ENCODE measurements at places on chromosomes 2 and 18.

DNA sequence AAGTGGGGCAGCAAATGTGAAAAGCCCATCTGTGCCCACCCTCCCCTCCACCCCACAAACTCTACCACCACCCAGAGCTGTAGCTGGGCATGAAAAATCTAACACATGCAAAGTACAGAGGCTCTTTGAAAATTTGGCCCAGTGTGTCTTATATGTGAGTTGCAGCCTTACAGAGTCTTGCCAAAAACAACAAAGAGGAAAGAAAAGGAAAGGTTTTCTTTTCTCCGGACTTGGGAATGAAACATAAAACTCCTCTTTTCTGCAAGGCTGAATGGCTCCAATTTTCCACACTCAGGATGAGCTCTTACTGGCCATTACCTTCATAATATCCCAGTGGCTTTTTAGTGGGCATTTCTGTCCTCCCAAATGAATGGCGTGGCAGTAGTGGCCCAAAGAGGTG, 27.9 kb upstream of the POU3F3 start:
- no peak for DNase-seq

GRCh38 chr2:178584666-178585065, 104.4 kb downstream of the PLEKHA3 start:
- DNase-seq = no peak

GRCh38 chr2:170953941-170954340, 24.9 kb downstream of the GORASP2 start:
- no peak for DNase-seq

GRCh38 chr2:24793761-24794435, 673 bp downstream of the CENPO start:
- peak; percentile 37 for DNase-seq

DNA sequence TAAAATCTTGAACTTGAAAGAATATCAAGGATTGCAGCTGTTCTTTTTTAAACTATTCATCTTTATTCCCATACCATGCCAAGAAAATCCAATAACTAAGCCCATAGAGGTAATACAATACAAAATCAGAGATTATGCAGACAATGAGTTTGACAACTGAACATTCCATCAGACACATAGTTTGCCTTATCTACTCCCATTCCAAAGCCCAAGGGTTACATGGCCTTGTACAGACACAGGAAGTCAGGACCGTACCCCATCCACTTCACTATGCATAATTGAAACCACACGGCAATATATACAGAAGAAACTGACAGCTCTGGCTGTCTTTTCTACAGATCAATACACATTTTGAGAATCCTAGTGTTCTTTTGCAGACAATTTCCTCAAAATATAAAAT, 181.3 kb downstream of the TMX3 start:
- DNase-seq = no peak

DNA sequence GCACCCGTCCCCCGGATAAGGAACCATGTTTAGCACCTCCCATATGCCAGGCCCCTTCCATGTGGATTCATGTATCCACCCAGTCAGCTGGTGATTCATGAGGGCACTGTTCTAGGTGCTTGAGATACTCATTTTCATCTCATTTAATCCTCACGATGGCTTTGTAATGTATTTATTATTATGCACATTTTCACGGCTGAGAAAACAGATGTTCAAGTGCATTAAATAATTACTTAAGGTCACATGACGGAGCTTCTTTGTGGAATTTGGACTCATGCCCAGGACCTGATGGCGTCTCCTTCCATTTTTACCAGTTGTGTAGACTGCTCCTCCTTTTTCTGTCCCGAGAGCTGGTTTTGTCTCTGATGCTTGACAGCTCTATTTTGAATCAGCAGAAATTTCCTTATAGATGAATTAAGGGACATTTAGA, 72.2 kb upstream of the RBM44 start:
- no peak for DNase-seq

DNA sequence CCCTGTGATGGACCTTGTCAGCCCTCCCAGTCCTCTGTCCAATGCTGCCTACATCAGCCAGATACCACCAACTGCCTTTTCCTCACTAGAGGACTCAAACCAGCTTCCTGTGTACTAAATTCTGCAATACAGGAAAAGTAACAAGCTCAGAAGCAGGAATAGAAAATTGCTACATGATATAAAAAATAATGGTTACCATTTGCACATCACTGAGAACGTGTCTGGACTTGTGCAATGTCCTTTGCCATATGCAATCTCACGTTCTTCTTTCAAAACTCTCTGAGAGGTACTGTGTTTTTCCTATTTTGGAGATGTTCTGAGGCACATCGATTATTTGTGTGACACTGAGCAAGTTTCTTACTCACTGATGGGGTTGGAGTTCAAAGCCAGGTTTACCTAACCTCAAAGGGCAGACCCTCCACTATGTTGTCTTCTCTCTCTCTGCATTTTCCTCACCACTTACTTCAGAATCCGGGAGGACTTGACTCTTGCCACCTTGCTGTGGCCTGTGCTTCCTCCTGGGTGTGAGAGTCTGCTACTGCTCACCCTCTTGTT, 12.1 kb downstream of the UPP2 start:
- no peak for DNase-seq

- no peak for DNase-seq
These were observed 21.0 kb upstream of the SELENOI start for GRCh38 chr2:26324903-26325302.

- DNase-seq = no peak
These were observed 49.4 kb downstream of the PDE1A start for GRCh38 chr2:182377467-182377866.

- no peak for DNase-seq
These were observed 1699.3 kb upstream of the TMEFF2 start for GRCh38 chr2:193894081-193894480.

- DNase-seq = no peak
These were observed 208.1 kb upstream of the HAAO start for GRCh38 chr2:43000242-43001054.

DNA sequence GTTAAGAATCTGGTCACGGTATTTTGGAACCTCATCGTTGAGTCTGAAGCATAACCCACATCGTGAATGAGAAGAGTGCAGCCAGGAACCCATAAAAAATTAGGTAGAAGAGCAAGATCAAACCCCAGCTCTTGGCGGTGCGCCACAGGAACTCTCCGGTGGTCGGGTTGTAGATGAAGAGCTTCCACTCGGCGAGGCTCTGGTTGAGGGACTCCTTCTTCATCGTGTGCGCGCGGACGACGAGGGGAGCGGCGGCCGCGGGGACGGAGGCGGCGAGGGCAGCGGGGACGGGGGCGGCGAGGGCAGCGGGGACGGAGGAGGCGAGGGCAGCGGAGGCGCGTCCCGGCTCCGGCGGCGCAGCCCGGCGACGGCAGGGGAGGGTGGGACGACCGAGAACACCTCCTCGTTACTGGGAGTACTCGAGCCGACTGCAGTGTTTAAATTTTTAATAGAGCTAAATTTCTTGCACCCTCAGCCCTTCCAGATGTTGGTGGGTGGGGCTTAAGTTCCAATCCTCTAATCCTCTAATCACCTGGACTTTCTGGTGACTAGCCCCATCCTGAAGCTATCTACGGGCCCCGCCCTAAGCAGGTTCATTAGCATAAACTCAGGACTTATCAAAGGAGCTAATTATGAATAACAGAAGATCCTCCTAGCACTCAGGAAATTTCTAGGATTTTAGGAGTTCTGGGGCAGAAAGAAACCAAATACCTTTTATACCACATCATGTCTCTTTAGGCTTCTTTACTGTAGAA, 20.4 kb upstream of the PAPOLG start:
- DNase-seq = no peak

GRCh38 chr2:129769185-129769991, 210.1 kb upstream of the RAB6C start:
- DNase-seq = no peak

- DNase-seq = no peak
These were observed 2.3 kb upstream of the HOXD10 start for GRCh38 chr2:176114120-176114929.

GRCh38 chr2:238955648-238956531, 108.0 kb downstream of the TWIST2 start:
- DNase-seq = peak; percentile 47

DNA sequence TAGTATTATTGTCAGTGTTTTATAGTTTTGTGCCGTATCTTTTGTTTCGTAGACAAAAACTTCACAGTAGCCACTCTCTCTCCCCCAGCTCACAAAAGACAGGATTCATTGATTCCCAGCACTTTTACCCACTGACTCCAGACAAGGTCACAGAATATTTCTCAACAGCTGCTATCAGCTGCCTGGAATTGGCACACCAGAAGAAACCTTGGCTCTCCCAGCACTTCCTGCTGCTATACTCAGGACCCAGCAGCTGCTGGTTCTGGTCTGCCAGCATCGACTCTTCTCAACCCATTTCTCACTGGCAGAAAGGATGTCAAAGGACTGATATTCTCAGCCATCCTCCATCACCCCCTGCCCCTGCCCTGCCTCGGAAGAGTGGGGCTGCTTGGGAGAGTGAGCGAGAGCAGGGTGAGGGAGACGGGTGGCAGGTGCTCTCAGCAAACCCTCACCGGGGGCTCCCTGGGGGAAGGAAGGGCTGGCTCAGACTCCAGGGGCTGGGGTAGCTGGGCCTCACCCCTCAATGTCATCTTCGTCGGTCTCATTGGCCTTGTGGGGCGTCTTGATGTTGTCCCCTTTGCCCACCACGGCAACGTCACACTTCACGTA, 6.1 kb upstream of the OTOF start:
- DNase-seq = no peak

GRCh38 chr2:57725337-57725947, 321.2 kb upstream of the VRK2 start:
- DNase-seq = no peak

DNA sequence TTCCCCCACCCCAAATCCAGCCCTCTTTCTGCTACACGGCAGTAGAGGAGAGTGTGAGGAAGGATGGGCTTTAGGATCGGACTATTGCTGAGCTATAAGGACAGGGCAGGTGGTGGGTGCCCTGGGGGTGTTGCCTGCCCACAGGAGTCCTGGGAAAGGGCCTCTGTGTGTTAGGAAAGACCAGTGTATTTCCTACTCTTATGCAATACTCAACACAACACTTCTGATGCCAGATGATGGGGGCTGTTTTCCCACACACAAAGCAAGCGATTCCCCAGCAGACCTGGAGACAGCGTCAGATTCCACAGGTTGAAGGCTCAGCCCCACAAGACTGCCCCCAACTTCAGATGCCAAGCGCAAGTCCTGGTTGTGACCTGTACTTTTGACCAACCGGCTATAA, 91.0 kb upstream of the LCLAT1 start:
- no peak for DNase-seq

GRCh38 chr2:64601034-64601754, 52.5 kb downstream of the SERTAD2 start:
- no peak for DNase-seq

GRCh38 chr18:58953627-58954026, 89.0 kb downstream of the ZNF532 start:
- no peak for DNase-seq

DNA sequence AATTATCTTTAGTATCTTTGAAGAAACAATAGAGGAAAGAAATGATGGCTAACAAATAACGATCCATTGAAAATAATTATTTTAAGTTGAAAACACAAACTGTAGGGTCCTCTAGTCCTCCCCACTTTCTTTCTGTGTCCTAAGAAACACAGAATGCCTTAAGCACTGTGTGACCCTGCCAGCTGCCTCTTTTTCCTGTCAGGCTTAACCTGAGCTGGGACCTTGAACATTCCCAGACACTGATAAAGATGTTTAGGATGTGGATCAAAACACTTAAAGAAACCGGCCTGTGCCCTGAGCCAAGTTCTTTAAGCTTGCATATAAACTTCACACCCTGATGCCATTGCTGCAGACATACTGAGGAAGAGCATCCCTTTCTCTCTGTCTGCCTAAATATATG, 755.4 kb upstream of the VRK2 start:
- no peak for DNase-seq

GRCh38 chr2:156334496-156335478, 2.3 kb upstream of the NR4A2 start:
- DNase-seq = peak; percentile 89
